ENCODE measurements at places on chromosomes 3 and 15. TPM values are rescaled to one million over a fixed set of nuclear protein-coding genes. Genes with fewer than 3 reads are reported as not detected.

Gene SPATA12
- total RNA-seq: not detected

Gene RBP2
- not detected for total RNA-seq

Gene GPR62
- under 0.01 TPM for total RNA-seq

Gene MOBP
- total RNA-seq: not detected

Gene GNB4
- 49.6 TPM for total RNA-seq

Gene AADACL2
- total RNA-seq: under 0.01 TPM

Gene CKMT1B
- not detected for total RNA-seq

Gene ZNF660
- total RNA-seq: 3.3 TPM

Gene ILDR1
- not detected for total RNA-seq

Gene SLC22A13
- 0.33 TPM for total RNA-seq

Gene ZNF662
- 3.3 TPM for total RNA-seq

Gene HCLS1
- total RNA-seq: 0.51 TPM

Gene STAC
- total RNA-seq: 6.8 TPM

Gene ATP13A4
- total RNA-seq: under 0.01 TPM

All from fibroblast of lung (primary cell).